ENCODE measurements at places on chromosomes 7 and 10.
A peak's percentile ranks its signal among the peaks of the same experiment; 100 is the strongest.

GRCh38 chr7:102463841-102464576 is 654 bp downstream of the ALKBH4 start:
- no peak for DNase-seq

DNA sequence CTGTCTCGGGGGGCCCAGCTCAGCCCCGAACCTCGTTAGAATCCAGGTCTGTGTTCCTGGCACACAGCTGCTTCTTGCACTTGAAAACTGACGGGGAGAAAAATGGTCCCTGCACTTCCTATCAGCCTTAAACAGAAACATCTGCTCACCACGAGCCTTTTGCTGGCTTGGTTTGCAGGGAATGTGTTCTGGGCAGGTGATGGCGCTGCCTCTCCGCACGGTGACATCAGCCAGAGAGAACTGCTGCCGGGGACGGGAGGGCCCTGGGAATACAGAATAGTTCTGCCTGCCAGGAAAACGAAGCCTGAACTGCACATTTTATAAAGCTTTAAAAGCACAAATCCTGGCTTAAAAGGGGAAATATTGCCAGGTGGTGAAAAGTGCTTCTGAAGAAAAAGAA is 622.5 kb downstream of the TYW1 start:
- DNase-seq: no peak

GRCh38 chr7:131390275-131390674 is 62.6 kb downstream of the MKLN1 start:
- no peak for DNase-seq

DNA sequence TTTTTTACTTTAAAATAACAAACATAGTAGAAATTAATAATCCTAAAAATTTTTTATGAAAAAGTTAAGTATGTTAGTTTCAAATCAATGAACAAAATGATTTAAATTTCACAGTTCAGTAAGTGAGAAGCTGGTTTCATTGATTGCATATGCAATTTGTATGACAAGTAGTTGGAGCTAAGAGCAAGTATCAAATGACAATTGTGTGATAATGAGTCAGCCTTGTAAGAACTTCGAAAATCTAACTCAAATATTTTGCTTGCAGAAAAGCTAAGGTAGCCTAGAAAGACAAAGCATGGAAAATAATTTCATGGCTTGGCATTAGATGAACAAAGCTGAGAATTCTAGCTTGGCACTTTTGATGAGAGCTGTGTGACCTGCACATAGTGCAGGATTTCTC is 111.5 kb downstream of the HDAC9 start:
- DNase-seq: no peak

DNA sequence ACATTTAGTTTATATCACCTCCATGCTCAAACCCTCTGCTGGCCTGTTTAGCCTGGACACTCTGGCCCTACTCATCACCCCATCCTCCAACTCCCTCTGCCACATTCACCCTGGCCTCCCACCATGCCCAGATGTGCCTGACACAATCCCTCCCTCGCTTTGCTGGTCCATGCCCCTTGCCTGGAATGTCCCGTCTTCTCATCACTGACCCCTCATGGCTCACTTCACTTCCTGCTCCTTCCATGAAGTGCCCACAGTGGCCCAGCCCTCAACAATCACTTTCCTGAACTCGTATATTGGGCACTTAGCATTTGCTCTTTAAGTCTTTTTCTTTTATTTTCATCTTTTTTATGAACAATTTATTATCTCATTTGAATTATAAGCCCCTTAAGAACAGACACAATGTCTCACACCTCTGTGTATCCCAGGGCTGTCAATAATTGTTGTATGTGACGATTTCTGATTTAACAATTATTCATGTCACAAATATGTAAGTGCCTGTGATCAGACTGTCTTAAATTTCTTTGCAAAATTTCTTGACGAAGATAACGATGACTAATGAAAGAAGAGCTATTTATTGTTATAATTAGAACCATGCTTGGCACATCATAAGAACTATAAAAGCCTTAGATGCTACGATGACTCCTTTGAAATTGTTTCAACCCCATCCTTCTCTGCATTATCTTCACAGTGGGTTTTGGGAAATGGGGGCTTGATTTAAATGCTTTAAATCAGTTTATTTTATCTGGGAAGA is 209.9 kb upstream of the YAE1 start:
- no peak for DNase-seq

DNA sequence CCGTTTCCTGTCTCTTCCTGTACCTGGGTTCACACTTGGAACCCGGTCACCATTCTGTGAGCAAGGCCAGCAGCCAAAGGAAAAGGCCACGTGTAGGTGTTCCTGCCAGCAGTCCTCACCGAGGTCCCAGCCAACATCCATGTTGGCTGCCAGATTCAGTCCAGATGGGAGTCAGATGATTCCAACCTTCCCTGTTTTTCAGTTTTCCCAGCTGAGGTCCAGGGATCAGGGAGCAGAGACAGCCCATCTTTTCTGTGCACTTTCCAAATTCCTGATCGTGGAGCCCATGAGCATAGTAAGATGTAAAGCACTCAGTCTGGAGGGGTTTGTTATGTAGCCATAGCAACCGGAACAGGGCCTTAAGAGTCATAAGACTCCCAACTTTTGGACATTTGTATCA is 3.9 kb upstream of the PVRIG start:
- DNase-seq: no peak

DNA sequence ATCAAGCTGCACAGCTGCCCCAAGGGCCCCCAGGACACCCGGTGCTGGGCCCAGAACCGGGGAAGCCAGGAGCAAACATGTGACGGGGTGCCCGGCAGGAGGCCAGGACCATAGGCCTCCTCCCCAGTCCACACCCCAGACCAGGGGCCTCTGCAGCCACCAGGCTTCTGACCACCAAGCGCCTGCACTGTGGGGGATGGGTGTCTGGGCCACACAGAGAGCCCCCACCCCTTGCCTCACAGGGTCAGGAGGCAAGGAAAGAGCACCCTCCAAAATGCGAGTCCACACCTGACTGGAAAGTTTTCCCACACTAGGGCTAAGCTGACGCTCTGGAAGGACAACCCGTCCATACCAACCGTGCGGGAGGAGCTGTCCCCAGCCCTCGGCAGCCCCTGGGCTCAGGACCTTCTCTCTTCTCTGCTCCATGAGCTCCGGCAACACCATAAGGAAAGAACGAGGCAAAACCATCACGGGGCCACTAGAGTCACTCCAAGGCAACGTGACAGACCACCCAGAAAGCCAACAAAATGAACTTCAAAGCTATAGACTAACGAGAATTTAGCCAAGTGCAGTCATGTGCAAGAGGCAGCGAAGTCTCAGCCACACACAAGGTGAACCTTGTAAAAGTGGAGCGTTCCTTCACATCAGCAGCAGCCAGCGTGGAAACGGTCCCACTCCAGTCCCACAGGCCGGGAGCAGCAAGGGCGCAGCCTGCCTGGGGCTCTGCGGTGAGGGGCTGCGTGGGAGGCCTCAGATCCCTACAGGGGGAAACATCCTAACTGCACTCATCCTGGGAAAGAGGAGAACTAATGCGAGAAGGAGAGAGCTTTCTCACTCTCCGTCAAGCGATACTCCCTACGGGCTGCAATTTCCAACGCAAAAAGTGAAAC is 5.1 kb downstream of the STK32C start:
- DNase-seq: no peak

- no peak for DNase-seq
These were observed 344.9 kb upstream of the CHRM2 start for GRCh38 chr7:136523571-136523970.

- DNase-seq: no peak
These were observed 241.9 kb downstream of the GRID1 start for GRCh38 chr10:86124734-86125133.

- peak; percentile 33 for DNase-seq
These were observed 122.8 kb downstream of the UBE2H start for GRCh38 chr7:129829737-129830631.

GRCh38 chr10:2893158-2893845 is 174.0 kb upstream of the PFKP start:
- no peak for DNase-seq

DNA sequence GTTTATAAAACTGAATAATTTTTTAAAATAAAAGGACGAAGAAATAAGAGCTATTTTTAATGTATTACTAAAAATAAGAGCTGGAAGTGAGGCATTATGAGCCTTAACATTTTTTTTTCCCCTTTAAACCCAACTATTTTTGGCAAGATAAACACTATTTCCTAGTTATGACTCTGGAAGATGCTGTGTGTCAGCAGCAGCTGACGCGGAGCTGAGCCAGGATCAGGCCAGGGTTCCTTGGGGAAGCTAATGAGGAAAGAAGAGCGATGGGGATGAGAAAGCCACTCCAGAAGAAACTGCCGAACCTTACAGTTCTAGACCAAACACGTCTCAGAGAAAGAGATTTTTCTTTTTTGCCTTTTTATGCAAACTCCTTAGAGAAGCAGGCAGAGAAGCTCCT is 85.9 kb downstream of the USP6NL start:
- DNase-seq: no peak

DNA sequence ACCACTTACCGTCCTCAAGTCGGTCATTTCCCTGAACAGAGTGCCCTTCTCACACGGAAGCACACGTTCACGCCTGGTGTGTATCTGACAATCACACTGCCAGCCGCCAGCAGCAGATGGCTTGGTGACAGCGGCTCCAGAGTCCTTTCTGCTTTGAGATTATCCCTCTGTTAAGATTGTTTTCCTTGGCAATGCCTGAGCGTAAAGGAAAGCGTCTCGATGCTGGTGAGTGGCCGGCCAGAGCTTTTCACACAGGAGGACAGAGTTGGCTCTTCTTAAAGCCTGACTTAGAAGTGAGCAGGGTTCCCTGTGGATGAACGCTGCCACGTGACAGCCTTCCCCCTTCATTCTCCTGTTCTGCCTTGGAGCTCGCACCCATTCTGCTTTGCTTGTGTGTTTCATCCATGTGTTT is 22.1 kb upstream of the PRKAR1B start:
- no peak for DNase-seq

- DNase-seq: no peak
These were observed 49.0 kb downstream of the ZRANB1 start for GRCh38 chr10:124990671-124991625.

DNA sequence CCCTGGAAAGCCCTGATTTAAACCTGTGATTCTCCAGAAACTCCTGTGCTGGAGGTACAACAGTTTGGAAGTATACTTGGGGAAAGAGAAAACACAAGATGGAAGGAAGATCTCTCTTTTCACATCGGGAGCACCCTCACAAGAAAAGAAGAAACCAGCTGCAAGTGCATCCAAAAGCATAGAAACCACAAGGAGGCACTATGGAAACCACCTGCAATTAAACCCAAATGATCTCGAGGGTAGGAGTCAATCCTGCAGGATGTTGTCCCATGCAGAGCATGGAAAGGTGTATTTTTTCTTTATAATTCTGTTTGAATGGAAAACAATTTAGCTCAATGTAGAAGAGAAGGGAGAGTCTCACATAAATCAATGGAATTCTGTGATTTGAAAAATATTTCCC is 210.5 kb downstream of the TWIST1 start:
- no peak for DNase-seq

- DNase-seq: no peak
These were observed 3.6 kb downstream of the TMEM254 start for GRCh38 chr10:80081801-80082750.

DNA sequence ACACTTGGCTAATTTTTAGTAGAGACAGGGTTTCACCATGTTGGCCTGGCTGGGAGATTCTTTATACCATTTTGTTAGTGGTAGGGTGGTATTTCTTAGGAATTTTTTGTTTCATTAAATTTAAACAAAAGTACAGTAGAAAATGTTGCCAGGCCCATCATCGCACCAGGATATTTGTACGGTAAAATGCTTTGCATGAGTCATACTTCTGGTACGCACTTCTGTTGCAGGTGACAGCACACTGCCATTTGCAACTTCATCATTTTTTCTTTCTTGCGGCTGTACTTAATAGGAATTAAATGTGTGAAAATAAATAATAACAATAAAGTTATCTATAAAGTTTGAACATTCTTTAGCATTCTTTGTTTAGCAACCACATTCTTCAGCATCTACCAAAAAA is 195.6 kb downstream of the SKAP2 start:
- no peak for DNase-seq

DNA sequence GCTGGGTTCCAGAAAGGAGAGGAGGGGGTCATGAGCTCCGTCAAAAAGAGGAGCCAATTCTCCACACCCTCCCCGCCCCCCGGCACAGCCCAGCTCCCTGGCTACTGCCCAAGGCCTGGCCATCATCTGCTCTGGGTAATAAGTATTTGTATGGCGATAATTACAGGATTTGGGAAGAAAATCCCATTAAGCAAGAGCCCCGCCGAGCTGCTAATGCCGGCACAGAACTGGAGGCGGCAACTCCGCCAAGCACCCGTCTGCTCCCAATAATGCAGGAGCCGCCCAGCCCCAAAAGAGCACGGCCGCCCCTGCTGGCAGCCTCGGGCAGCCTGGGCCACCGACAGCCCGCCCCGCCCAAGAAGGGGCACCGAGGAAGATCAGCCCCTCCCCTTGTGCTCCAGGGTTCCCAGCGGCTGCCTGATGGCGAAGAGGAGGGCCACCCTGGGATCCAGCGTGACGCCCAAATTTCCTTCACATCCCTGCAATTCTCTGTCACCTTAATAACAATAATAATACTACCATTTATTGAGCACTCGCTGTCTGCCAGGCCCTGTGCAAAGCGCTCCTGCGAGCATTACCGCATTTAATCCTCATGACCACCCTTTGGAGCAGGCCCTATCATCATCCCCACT is 5.9 kb downstream of the SLIT1 start:
- no peak for DNase-seq

GRCh38 chr10:62562101-62562500 is 187.9 kb downstream of the ZNF365 start:
- no peak for DNase-seq

DNA sequence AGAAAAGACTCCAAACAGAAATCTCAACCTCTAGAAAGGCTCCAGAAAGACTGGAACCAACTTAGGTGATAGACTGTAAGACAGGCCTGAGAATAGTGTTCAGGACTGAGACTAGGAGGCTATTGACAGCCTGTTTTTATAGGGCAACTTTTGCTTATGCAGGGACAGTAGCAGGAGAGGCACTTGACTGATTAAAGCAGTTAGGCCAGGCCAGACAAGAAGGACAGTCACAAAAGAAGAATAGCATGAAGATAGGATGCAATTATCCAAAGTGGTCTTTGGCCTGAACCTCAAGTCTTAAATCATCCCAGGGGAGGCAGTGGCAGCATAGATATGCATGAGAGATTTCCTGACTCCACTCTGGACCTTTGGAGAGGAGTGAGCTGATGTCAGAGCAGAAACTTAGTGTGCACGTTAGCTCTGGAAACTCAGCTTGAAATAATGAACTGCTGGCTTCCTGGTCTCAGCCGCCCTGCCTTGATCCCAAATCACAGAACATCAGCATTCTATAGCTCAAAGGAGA is 290.6 kb downstream of the SORCS3 start:
- DNase-seq: no peak

- DNase-seq: no peak
These were observed 270.3 kb upstream of the AOAH start for GRCh38 chr7:36994456-36995112.
